ENCODE measurements at places on chromosomes 4 and X.

GRCh38 chrX:9062641-9063040, 28.7 kb upstream of the FAM9B start:
- DNase-seq: no peak

DNA sequence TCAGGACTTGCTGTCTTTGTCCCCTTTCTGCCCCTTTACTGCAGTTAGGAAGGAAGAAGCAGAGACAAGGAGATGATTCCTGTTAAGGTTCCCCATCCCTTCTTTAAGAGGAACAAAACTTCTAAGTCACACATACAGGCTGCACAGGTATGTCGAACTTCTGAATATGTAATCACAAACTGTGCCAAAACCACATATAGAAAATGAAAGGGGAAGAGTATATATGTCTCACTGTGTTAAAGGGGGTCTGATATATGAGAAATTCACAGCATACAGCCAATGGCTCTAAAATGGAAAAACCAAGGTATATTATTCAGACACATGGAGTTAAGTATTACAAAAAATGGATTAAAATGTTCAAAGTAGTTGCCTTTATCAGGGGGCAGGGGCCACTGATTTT, 11.7 kb downstream of the CFAP97 start:
- DNase-seq: no peak

GRCh38 chrX:50707955-50708699, 105.9 kb downstream of the SHROOM4 start:
- DNase-seq: no peak

DNA sequence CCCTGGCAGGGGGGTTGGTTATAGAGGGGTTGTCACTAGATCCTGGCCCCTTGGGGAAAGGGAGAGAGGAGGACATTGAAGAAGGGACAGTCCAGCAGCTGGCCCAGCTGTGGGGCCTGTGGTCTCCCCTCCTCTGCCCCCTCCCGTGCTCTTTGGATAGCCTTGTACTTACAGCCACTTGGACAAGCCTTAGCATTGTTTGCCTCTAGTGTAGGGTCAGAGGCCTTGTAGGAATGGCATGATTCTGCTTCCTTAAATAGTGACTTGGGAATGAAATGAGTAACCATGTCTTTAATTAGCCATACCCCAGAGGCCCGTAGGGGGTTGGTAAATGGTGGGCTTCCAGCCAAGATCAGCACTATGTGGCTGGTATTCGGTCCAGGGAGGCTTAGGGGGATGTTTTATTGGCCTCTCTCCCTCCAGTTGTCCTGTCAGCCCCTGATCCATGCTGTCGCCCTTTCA, 230.6 kb downstream of the PTTG2 start:
- DNase-seq: no peak

- DNase-seq: no peak
These were observed 2.3 kb downstream of the TMEM187 start for GRCh38 chrX:153974726-153975286.

DNA sequence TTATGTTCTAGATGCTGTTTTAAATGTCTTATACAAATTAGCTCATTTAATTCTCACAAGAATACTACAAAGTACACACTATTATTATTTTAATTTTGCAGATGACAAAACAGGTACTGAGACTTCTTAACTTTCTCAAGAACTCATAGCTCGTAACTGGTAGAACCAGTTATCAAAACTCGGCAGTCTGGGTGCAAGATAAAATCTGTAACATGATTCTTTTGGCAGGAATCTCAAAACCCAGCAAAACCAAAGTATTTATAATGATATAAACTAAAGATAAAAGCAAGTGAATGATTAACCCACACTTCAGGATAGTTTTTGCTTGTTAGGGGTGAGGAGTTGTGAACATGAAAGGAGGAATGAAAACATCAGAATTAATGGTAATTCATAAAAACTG, 27.6 kb downstream of the CLNK start:
- DNase-seq: no peak

DNA sequence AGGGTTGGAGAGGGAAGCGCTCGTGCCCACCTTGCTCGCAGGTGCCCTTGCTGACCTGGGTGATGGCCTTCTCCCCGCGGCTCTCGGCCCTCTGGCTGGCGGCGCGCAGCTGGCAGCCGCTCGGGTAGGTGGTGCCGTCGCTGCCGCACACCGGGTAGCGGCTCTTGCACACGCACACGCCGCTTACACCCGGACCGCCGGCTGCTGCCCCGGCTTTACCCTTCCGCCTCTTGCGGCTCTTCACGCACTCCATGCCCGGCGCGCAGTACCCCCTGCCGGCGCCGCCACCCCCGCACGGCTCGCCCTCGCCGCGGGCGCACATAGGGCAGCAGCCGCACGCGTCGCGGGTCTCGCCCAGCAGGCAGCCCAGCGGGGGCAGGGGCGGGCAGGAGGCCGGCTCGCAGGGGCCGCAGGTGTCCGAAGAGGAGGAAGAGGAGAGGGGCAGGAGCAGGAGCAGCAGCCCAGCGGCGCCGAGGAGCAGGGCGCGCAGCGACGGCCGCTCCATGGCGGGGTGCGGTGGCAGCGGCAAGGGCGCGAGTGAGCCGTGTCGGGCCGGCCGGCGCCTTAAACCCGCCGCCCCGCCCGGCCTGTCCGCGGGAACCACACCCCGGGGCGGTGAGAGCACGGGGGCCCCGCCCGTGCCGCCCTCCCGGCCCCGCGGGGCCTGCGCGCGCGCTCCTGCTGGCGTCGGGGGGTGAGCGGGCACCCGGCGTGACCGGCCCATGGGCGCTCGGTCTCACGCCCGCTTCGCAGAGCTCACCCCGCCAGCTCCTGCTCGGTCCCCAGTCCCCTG, at the start of gene IGFBP7:
Gene IGFBP7, minus strand, starts transcription at position 539 of the 793 bp plus-strand sequence. Its CDS starts 34 bp downstream, at position 505.
- no peak for DNase-seq

GRCh38 chr4:6714954-6715353, 1.0 kb upstream of the BLOC1S4 start:
- no peak for DNase-seq

- no peak for DNase-seq
These were observed 30.8 kb downstream of the GAB3 start for GRCh38 chrX:154720067-154720466.

- no peak for DNase-seq
These were observed 50.0 kb upstream of the AADAT start for GRCh38 chr4:170139764-170140163.

- no peak for DNase-seq
These were observed 12.1 kb downstream of the CD99L2 start for GRCh38 chrX:150886381-150886780.

GRCh38 chrX:136497556-136498052, at the start of gene HTATSF1:
TSS of gene HTATSF1 (plus strand) at chrX:136497592. CDS start at chrX:136497685, 93 bp downstream.
- DNase-seq: peak; percentile 12

GRCh38 chr4:81704461-81704860, 232.8 kb upstream of the RASGEF1B start:
- no peak for DNase-seq

GRCh38 chr4:56619160-56619559, 61.9 kb downstream of the HOPX start:
- no peak for DNase-seq

GRCh38 chrX:130174045-130174704, 2.4 kb downstream of the RAB33A start:
- no peak for DNase-seq

DNA sequence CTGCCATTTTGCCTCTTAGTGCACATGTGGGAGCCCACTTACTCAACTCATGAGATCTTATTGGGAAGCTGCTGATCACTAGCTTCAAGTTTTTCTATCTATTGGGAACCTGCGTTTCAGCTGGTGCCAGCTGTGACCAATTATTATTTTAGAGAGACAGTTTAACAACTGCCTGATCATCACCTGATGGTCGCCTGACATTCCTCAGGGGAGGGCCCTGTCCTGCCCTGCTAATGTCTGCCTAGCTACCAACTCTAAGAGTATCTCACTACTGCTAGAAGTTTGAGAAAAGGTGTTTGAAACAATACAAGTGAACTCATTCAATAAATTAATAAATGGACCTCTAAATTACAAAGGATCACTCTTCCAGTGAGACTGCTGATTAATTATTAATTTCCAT, 95.5 kb downstream of the PCDH7 start:
- DNase-seq: no peak

DNA sequence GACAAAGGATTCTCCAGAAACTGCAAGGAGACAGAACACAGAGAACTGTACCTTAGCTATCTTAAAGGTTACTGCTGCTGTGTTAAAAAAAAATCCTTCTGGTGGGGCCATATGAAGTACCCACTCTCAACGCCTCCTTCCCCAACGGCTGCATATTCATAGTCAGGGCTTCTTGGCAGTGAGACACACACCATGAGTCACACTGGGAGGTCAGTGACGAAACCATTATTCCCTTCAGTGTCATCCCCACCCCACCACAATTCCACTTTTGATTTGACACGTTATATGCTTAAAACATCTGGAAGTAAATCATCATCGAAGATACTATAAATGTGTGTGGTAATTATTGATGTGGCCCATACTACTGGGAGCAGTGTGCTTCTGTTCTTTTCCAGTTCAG, 271.5 kb downstream of the LDB2 start:
- DNase-seq: peak; percentile 16

DNA sequence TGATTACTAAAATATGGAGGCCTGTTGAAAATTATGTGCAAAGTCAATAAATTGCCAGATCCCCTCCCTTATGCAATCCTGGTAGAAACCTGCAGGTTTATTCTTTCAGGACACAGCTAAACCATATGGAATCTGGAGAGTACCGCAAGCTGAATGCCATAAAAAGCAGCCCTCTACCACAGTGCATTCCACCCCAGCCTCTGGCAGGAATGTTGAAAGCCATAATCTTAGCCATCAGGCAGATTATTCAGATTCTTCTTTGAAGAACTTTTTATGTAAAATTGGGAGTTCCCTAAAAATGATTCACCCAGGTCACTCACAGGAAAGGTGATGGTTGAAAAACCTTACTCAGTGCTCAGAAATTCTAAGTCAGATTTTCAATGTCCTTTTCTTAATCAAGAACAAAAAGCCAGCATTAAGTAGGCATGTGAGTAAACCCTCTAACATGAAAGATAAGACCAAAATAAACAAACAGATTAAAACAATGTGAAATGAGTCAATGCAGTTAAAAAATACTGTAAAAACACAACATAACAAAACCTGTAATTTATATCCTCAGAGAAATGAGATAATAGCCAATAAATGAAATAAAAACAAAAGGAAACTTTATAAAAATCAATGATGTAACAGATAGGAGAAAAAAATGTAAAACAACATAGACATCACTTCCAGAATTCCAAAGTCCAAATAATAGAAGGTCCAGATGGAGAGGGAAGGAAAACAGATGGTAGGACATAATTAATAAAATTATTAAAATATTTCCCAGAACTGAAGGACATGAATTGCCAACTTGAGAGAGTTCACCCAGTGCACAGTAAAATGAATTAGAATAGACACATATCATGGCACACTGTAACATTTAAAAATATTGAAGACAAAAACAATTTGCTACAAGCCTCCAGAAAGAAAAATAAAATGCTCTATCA, 226.9 kb downstream of the FSTL5 start:
- peak; percentile 87 for DNase-seq

- no peak for DNase-seq
These were observed 4.2 kb upstream of the CXCL3 start for GRCh38 chr4:74042681-74043080.

DNA sequence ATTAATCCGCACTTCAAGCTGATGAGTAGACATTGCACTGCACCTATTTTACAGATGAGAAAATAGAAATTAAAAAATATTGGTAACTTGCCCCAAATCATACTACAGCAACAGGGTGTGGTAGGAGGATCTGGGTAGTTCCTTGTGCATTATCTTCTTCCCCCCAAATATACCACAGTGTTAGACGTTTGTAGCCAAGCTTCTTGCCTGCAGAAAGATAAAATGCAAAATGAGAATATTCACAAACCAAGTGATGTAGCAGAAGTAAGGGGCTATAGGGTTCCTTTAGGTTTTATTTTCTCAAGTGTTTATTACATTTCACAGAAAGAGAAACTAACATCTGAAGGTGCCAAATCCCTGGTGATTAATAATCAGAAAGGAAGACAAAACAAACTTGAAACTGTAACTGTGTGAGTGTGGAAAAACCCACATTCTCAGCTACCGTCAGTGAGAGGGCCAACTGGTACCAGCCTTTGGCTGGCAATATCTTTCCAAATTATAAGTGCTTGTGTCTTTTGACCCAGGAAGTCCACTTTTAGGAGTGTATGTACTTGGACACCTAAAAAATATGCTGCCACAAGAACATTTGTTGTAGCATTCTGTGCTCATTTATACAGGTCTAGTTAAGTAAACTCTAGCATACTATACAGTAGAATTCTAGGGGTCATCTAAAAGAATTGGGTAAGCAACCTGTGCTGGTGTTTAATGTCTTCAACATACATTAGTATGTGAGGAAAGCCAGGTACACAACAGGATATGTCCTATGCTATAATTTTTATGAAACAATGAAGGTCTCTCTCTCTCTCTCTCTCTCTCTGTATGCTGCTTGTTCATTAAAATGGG, 6.7 kb upstream of the CD38 start:
- DNase-seq: no peak

DNA sequence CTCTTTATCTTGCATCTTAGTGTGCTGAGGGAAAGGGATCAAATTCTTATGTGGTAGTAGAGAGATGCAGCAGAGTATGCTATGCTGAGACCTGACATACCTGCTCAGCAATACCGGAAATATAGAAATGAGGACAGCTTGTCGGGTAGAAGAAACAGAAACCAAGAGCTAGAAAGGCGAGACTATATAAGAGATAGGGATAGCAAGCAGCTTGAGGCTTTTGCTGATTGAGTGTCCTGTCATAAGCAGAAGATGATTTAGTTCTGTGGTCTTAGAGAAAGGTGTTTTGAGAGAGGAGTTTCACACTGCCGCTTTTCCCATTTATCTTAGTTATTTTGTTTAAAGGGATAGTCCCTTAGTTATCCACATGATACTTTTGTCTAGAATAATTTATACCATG, 31.7 kb downstream of the USP9X start:
- DNase-seq: no peak

DNA sequence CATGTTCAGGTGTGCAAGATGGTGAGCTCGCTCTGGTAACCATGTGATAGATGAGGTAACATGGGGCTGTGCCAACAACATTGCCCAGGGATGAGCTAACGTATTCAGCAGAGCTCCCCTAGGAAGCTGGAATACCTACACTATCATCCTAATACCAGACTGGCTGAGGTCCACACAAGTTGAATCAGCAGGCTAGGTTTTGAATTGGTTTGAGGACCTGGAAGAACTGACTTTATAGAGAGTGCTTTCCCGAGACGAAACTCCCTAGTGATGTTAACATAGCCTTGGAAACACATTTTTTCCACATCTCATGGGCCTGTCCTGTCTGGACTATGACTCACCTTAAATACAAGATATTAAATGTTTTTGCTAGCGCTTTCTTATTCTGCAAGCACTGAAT, 56.7 kb downstream of the IGFBP7 start:
- no peak for DNase-seq

- no peak for DNase-seq
These were observed 590.1 kb downstream of the NLGN4X start for GRCh38 chrX:5638572-5638971.

GRCh38 chr4:183691897-183692296, 32.8 kb downstream of the TRAPPC11 start:
- no peak for DNase-seq

Data from SW 1271 (cell line).